Pulmonary artery endothelial cell (primary cell): ENCODE measurements at places on chromosomes 11 and 22. TPM values are rescaled to one million over a fixed set of nuclear protein-coding genes. Genes with fewer than 3 reads are reported as not detected.
A peak's percentile ranks its signal among the peaks of the same experiment; 100 is the strongest.

DNA sequence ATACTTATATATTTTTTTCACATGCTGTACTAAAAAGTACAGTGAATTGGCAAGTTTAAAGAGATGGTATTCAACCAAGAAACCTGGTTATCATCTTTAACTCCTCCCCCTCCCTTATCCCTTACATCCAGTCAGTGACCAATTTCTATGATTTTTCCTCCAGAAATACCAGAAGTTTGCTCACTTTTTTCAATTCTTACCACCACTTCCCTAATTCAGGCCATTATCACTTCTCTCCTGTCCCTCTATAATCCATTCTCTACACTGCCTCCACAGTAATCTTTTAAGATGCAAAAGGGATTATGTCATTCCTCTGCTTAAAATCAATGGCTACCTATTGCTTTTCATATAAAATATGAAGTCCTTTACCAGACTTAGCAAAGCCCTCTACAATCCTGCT is 62.8 kb downstream of the CEP57 start:
- DNase-seq: no peak

DNA sequence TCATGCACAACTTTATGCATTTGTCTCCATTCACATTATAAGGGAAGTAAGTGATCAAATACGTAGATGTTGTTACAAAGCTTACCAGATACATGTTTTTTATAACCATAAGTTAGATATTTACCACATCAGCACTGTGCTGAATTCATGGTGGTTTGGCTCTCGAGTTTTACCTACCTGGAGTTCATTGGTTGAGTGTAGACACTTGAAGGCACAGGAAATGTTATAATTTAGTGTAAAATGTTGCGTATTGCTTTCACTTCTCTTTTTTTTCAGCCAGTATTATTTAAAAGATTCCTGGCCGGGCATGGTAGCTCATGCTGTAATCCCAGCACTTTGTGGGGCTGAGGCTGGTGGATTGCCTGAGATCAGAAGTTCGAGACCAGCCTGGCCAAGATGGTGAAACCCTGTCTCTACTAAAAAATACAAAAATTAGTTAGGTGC is 53.1 kb upstream of the GRK2 start:
- DNase-seq: no peak

DNA sequence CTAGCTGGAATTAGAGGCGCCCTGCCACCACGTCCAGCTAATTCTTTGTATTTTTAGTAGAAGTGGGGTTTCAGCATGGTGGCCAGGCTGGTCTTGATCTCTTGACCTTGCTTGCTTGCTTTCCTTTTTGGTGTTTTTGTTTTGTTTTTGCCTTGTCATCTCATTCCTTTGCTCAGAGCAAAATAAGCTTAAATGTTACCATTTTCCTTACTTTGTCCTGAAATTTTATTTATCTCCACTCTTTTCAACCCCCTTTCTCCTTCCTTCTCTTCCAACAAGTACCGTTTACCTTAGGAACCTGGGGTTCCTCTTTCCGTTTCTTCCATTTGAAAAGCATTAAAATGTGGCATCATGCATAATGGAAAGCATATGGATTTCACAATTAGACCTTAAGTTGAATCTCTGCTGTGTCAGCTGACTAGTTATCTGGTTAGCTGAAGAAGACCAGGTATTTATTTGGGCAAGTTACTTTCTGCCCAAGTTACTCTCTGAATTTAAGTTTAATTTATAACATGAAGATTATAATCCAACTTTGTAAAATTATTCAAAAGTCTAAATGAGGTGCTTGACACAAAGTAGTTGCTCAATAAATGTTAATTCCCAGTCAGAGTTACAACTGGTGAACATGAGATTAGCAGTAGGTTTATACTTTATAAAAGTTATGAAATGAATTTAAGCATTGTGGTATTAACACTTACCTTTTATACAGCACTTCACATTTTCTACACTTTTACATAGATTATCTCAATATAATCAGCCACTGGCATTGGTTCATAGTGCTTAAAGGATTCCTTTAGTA is 69.7 kb downstream of the PRMT3 start:
- DNase-seq: no peak

- peak; percentile 13 for DNase-seq
Observed at GRCh38 chr11:43833657-43834073, 47.0 kb upstream of the ALKBH3 start.

DNA sequence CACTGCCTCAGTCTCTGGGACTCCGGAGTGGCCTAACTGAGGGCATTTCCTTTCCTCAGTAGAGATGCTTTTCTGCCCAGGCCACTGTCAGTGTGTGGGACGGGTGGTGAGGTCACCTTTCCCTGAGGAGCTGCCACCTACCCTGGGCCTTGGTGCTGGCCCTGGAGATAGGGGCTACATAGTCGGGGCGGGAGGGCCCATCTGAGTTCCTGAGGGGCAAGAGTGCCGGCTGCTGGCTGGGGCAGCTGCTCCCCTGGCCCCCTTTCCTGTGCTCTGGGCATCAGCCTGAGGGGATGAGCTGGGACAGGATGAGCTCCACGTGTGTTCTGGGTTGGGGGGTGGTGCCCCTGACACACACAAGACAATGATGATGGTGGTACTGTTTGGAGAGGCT is 5.4 kb downstream of the KCNC1 start:
- no peak for DNase-seq

DNA sequence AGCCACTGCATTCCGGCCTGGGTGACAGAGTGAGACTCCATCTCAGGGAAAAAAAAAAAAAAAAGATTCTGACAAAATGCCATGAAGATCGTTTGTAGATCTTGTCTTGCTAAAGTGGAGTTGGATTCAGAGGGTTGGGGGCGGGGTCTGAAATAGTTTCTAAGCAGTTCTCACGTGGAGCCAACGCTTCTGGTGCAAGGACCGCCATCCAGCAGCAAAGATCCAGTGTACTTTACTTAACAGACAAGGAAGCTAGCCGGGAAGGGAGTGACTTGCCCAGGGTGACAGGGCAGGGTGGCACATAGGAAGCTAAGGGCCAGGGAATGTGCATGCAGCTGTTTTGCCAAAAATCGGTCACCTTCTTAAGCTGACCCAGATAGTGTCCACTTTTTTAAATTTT is 27.4 kb downstream of the APOL1 start:
- no peak for DNase-seq

GRCh38 chr11:68413591-68413999 is 47.0 kb upstream of the PPP6R3 start:
- no peak for DNase-seq

- DNase-seq: no peak
Observed at GRCh38 chr11:128405714-128406662, 181.4 kb downstream of the ETS1 start.

DNA sequence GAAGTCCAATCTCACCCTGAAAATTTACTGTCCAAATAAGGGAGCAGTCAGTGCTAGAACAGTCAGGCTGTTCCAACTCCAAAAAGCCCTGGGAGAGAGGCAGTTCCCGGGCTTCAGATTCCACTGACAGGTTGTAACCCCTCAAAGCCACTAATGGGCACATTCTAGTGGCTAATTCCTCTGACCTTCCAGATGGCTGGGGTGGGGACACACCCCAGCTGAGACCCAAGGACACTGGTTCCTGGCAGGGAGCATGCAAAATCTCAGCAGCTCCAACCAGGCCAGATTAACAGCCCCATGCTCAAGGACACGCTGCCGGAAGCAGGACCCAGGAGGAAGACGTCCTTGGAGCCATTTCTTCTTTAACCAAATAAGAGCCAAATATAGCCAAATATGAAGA is 92.7 kb downstream of the RPL27A start:
- no peak for DNase-seq

DNA sequence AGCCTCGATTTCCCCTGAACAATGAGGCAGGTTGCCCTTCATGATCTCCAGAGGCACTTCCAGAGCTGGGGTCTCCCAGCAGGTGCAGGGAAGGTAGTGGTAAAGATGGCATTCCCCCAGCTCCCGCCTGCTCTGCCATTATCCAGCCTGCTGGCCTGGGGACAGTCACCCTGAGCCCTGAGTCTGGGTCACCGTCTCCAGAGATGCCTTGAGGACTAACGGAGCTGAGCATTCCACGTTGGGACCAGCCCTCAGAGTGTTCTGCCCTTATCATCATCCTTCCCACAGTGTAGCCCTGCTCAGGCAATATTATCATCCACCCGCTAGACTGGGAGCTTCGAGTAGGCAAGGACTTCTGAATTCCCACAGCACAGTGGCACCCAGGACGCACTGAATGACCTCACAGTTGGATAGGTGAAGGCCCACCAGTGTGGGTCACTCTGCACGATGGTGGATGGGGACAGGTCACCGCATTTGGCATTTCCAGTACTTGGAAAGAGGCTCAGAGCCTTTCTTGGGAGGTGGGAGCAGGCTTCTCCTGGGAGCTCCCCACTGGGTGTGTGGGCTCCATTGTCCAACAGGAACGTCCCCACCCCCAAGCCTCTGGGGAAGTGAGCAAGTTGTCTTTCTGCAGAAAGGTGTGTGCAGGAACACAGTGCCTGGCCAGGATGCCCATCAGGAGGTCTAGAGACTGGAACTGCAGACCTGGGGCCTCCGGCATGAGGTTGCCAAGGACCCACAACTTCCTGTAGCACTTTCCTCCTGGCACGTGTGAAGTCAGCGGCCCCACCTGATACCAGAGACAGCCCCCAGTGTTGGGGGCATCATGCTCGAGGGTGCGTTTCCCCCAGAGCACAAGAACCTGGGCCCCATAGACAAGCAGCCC is 51.4 kb upstream of the WNT7B start:
- no peak for DNase-seq

DNA sequence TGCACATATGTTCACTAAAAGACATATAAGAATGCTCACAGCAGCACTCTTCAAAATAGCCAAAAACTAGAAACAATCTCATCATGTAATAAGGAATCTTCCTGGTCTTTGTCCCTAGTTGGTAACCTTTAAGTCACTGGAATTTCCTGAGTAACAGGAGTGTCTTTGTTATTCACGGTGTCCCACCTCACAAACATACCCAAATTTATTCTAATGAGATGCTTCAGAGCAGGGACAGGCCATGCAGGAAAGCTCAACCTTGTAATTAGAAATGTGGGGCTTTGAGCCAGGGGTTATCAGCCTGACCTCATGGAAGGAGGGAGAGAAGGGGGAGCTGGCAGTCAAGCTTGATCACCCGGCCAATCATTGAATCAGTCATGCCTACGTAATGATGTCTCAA is 40.3 kb upstream of the NFRKB start:
- DNase-seq: no peak

DNA sequence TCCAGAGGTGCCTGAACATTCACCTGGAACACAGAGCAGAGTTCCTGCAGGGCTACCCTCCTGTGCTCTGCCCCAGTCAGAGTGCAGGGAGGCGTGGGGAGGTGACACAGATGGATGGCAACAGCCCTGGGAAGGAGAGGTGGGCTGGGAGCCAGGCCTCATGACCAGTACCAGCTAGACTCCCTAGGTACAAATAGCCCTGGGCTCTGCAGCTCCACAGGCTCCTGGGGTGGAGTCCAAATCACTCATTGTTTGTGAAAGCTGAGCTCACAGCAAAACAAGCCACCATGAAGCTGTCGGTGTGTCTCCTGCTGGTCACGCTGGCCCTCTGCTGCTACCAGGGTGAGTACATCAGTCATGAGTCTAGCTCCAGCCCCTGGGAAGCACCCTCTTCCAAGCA is at the start of gene SCGB1D2:
SCGB1D2 (plus strand) TSS at position 219 of the 400 bp plus-strand sequence; CDS start at position 288, 69 bp downstream.
- DNase-seq: no peak

DNA sequence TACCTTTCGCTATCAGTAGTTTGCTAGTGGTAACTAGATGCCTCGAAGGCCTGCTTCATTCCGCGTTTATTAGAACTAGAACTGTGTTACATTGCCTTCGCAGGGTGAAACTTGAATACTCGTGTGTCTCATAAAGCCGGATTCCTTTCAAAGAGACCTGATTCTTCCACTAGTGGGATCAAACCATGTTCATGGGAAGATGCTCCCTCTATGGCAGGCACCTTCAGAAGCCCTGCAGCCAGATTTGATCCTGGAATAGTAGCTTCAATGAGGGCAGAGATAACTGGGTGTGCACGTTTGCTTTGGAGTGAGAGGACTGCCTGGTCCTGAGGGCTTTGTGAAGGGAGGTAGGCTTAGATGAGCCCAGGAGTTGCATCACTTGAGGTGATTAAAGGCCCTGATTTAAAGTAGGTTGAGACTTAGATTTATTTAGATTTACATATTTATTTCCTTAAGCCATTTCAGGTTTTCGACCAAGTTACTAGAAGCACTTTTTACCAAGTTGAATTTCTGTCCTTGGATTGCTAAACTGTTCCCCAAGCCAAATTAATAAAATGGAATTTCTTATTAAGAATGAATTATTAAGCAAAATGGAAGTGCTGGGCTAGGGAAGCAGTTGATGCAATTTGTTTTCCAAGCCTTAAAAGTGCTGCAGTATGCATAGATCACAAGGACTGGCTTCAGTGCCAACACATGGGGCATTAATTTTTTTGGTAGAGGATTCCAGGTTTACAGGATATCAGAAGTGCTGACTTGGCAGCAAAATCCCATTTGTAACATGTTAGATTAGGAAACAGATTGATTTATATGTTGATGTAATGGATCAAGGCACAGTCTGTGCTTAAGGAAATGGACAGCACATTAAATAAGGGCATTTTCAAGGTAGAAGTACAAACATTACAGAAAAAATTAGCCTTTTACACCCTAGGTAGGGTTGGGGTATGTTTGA is 32.9 kb downstream of the APLP2 start:
- no peak for DNase-seq

DNA sequence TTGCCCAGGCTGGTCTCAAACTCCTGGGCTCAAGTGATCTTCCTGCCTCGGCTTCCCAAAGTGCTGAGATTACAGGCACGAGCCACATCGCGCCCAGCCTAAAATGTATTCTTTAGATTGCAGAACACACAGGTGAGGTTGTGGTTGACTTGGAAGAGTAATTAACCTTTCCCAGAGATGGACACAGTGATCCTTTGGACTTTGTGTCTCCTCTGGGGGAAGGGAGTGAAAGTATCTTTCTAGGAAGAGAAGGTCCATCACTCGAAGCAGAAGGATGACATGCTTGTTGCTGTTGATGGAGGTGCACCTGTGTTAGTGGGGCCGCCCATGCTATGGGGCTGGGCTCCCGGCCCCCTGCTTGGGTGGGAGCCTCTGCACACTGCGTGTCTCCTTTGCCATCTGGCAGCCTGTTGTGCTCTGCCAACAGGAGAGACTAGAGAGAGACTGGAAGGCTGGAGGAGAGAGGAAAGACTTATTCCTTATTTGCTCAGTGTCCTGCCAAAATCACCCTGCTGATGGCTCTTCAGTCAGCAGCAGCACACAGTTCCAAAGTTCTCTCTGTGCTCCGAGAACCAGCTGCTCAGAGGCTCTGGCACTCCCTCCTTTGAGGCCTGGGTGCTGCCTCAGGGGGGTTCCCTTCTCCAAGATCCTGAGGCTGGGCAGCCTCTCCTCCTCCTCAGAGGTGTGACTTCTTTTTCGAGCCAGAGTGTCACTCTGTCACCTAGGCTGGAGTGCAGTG is 33.1 kb upstream of the CYB5R3 start:
- no peak for DNase-seq

Gene APOL1
- 26.5 and 52.2 TPM in 2 replicates for total RNA-seq

Gene SMTNL1
- not detected in 2 replicates for total RNA-seq

Gene ALKBH8
- 10.8 and 11.6 TPM in 2 replicates for total RNA-seq

Gene FADS2
- 160 and 247 TPM in 2 replicates for total RNA-seq

Gene RPLP2
- 248 and 277 TPM in 2 replicates for total RNA-seq

Gene SCT
- total RNA-seq: not detected in 2 replicates

Gene HEPN1
- total RNA-seq: 0.11 TPM in 1 of 2 replicates, not detected in the other

Gene CHRDL2
- total RNA-seq: not detected in 2 replicates

Gene UBQLN3
- not detected in 2 replicates for total RNA-seq

Gene ESAM
- total RNA-seq: 85.7 and 102 TPM in 2 replicates
